ENCODE measurements at places on chromosomes 13 and 19.
A peak's percentile ranks its signal among the peaks of the same experiment; 100 is the strongest.

DNA sequence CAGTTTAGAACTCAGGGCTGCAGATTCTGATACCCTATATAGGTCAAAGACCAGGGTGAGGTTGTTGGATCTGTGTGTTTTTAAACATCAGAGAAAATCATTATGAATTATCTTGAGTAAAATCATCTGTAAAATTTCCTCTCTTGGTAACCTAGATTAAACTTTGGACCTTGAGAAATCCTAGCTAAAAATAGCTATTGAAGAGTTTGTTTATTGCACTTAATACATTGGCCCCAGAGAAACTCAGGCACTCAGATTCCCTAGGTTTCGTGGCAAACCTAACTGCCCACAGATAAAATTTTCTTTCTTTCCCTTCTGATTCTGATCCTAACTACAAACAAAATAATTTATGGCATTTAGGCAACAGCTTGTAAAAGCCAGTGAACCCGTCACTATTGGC lies 102.3 kb downstream of the GPC6 start:
- DNase-seq: no peak

DNA sequence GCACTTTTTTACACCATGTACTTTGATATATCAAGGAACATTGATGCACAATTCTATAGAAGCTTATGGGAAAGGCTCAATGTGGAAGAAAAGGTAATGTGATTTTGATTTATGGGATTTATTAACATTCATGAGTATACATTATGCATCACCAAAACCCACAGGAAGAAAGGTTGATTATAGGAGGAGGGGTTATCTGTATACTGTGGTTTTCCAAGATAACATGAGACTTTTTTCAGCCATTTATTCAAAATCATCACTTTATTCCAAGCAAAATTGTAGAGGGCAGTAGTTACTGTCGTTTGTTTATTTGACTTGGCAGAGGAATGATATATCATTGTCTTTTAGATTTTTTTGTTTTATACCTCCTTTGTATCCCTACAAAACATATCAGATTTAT lies 54.9 kb downstream of the WDFY2 start:
- DNase-seq: no peak

DNA sequence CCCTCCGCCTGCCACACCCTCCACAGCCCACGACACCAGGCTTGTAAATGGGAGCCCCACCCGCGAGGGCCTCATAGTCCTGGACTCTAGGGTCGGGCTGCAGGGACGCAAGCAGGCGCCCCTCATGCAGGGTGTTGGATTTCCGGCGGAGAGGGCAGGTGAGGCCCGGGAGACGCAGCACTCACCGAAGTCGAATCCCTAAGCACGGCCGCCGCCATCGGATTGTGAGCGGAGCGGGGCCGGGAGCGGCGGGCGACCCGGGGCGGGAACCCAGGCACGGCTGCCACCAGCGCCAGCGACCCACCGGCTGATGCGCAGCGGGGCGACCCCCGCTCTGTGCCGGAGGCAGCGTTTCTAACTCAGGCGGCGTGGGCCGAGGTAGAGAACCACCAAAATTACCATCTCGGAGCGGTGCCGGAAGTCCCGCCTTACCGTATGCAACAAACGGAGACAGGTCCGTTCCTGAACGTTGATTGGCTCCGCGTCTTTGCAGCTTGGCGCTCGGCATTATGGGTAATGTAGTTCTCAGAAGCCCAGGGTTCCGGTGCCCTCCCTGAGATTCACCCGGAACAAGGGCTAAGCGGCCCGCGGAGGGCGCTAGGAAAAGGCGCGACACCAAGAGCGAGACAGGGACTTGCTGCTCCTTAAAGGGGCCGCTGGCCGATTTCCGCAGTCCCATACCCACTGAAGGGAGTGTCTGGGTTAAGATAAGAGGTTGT lies at the start of gene ZNF416:
ZNF416 (minus strand) TSS at position 425 of the 719 bp plus-strand sequence; CDS start at position 218, 207 bp downstream.
- DNase-seq: peak; percentile 99

- no peak for DNase-seq
Observed at GRCh38 chr13:73278186-73278585, 219.4 kb downstream of the KLF5 start.

DNA sequence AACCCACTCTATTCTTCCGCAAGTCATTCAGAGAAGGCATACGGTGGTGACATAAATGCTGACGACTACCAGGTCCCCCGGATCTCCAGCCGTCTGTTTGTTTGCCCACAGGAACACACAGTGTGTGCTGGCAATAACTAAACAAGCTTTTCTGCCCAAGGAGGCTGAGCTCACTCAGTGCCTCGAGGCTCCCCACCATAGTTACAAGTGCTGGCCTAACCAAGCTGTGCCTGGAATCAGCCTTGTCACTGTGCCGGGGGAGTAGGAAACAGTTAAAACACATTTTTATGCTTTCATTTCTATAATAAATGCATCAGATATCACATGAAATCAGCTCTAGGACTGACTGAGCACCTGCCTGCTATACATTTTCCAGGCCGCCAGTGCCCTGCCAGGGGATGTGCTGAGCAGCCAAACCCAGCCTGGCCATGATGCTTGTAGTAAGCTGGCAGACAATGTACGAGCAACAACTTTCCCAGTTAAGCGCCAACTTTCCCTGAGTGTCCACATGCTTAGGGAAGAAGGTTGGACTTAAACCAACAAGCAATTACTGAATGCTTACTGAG lies 28.1 kb downstream of the BRD4 start:
- no peak for DNase-seq

GRCh38 chr19:44824761-44825160 lies 15.9 kb downstream of the BCAM start:
- DNase-seq: no peak

DNA sequence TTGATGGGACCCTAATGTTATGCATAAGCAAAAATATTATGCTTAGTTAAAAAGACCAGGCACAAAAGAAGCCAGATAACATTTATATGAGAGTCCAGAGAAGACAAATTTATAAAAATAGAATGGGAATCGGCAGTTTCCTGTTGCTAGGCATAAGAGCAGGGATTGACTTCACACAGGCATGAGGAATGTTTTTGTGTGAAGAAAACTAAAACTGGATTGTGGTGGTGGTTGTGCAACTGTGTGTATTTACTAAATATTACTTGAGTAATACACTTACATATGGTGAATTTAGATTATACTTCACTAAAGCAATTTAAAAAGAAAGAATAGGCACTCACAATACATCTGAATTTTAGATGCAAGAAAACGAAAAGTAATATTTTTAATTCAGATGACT lies 108.3 kb downstream of the SLITRK1 start:
- DNase-seq: no peak

DNA sequence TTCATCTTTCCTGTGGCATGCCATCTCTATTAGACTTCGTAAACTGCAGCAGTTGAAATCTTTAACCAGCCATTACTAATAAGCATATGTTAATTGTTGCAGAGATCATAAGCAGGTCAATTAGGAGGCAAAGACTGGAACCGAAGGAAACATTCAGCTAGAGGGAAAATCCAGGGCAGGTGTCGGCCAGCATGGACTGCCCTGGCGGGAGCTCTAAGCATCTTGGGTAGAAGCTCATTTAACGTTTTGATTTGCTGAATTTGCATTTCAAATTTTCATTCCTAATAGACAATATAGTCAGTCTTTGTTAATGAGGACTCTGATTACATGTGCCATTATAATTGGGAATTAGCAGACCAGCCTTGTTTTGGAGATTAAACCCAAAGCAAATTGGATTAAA lies 238.6 kb downstream of the POU4F1 start:
- no peak for DNase-seq

DNA sequence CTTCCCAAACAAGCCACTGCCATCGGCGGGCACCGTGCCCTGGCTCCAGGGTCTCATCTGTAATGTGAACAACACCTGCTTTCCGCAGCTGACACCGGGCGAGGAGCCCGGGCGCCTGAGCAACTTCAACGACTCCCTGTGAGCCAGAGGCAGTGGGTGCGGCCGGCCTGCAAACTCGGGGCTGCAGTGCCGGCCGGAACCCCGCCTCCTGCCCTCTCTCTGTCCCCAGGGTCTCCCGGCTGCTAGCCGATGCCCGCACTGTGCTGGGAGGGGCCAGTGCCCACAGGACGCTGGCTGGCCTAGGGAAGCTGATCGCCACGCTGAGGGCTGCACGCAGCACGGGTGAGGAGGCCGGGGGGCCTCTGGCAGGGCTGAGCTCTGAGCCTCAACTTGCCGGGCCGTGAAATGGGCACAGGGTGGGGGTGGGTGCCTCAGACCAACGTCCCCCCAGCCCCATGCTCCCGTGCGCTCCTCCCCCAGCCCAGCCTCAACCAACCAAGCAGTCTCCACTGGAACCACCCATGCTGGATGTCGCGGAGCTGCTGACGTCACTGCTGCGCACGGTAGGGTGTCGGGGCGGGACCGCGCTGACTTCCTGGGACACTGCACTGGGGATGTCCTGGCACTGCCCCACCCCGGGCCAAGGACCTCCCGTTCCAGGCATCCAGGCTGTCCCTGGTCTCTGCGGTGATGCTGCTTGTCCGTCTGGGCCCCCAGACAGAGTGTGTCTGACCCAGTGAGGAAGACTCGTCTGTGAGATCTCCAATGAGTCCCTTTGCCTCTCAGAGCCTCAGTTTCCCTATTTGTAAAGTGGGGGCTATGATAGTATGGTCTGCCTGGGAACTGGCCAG lies 2.2 kb downstream of the ABCA7 start:
- no peak for DNase-seq

- no peak for DNase-seq
Observed at GRCh38 chr19:56218961-56219360, 16.9 kb downstream of the ZSCAN5C start.

- no peak for DNase-seq
Observed at GRCh38 chr13:25248071-25248470, 39.2 kb downstream of the MTMR6 start.

DNA sequence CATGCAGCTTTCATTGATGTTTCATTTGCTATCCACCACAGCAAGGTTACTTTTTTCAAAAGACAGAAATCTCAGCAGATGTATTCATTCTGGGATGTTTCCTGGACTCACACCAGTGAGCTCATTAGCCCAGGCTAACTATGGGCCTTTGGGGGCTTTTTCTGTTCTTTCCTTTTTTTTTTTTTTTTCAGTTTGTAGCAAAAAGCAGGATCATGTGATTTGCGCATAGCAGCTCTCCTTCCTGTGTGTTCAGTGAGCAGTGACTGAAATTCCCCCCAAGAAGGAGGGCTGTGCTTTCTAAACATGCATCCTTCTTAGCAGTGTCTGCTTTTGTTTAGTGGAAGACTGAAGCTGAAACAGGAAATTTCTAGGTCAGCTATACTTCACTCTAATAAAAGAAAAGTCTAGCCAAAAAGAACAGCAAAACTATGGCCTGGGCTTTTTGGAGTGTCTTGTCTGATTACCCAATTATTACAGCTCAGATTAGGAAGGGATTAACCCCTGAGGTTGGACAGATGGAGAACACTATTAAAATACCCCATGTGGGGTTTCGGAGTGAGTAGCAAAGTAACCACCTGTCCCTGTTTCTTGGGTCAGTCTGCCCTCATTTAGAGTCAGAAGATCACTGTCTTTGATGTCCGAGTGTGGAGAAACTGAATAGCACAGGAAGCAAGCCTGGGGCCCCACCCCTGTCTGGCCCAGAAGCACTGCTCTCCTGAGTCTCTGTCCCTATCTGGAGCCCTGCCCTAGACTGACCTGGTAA lies 8.9 kb upstream of the AMER2 start:
- no peak for DNase-seq

GRCh38 chr13:99746637-99747402 lies 224.7 kb downstream of the ZIC5 start:
- no peak for DNase-seq

DNA sequence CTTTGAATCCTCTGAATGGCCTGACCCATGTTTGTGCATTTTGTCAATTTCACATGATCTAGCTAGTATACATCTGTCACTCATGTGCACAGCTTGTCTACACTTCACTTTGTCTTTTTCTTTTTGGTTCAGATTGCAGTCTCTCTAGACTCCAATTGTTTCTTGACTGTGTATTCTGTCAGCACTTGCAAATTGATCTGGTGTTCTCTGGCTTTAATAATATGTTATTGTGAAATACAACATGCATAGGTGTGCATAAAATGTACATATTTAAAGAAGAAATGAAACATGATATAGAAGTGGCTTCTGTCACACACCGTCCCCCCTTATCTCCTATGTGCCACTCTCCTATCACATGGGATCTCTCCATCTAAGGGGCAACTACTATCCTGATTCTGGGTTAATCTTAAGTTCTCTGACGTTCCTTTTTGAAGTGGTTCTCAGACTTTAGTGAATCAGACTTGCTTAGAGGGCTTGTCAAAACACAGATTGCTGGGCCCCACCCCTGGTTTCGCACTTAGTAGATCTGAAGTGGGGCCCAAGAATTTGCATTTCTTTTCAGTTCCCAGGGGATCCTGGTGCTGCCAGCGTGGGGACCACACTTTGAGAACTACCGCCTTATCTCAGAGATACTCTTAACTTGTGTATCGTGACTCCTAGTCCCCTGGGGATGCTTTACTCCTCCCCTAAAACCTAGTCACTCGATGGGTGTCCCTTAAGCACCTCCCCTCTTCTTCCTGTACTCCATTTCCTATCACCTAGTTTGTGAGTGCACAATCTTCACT lies 5.8 kb downstream of the KRTDAP start:
- no peak for DNase-seq

- no peak for DNase-seq
Observed at GRCh38 chr19:16867211-16867610, 21.6 kb upstream of the F2RL3 start.

DNA sequence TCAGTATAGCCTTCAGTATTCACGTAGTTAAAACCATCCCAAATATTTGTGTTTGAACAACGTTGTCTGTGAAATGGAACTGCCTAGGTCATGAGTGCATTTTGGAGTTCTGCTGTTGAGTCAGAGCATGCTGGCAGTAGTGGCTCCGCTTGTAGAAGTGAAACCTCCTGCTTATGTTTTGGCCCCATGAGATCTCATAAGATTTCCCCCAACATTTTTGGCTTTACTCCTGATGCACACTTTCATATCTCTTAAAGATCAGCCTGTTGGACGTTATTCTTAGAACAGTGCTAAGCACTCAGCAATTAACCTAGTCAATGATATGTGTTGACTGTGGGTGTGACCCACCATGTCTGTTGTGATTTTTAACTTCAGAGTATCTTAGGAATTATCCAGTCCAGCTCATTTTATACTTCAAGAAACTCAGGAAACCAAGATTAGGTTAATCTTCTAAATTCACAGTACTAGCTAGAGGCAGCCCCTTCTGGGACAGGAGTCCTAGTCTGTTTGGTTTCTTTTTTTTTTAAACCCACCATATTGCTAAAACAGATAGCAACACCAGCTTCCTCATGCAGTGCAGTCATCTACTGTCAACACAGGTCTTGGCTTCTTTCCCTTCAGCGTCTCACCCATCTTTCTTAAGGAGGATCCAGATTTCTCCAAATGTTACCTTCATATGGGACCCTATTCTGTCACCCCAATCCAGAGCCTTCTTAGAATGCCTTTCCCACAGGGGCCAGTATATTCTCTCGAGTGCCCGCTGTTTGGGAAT lies 26.2 kb downstream of the RAP2A start:
- no peak for DNase-seq

- DNase-seq: no peak
Observed at GRCh38 chr19:16361926-16362325, 37.3 kb downstream of the KLF2 start.

DNA sequence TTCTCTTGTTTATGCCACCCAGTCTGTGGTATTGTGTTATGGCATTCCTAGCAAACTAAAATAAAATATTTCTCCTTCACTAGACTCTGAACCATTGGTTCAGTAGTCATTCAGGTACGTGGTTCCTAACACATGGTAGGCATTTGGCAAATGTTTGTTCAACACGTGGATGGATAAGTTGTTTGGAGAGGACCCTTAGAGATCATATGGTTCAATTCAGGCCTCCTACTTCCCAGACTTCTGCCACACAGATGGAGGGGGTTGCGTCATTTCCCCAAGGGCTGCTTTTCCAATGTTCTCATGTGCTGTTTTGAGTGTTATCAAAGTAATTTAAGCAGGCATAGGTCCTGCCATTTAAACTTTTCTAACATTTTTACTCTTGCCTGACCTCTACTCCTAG lies 6.7 kb downstream of the CXCL17 start:
- peak; percentile 45 for DNase-seq
